ENCODE measurements at places on chromosomes 6 and 20.

DNA sequence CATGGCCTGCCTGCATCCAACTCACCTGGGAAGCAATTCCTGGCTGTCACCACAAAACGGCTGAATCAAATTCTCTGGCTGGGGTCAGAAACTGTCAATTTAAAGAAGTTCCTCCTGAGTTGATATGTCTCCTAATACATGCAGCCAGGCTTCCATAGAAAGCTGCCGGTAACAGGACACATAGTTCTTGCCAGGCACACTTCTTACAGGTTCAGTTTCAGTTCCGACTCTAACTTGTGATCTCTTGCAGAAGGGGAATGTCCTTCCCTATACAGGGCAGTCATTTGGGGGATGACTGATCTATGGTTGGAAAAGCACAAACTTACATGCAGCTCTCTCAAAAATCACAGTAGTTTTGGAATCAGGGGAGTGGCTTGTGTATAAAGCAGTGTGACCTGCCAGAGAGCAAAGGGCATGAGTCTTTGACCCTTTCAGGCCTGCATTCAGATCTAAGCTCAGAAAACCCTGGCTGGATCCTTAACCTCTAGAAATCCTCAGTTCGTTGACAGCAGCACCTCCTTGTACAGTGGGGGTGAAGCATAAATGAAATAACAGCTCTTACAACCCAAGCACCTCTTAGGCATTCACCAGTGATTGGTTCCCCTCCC lies 195.6 kb downstream of the SCP2D1 start:
- DNase-seq, result no peak

DNA sequence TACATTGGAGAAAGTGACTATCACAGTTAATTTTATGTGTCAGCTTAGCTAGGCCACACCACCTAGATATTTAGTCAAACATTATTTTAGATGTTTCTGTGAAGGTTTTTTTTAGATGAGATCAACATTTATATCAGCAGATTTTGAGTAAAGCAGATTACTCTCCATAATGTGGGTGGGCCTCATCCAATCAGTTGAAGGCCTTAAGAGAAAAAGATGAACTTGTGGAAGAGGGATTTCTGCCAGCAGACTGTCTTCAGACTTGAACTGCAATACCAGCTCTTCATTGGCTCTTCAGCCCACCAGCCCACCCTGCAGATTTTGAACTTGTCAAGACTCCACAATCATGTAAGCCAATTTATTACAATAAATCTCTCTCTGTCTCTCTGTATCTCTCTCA lies 25.1 kb upstream of the FBXO30 start:
- DNase-seq, result no peak

- DNase-seq, result no peak
These were observed 1.7 kb downstream of the TRIM39 start for GRCh38 chr6:30328397-30328796.

- DNase-seq, result no peak
These were observed 2.7 kb downstream of the CST9L start for GRCh38 chr20:23565503-23566045.

GRCh38 chr20:63943808-63944077 lies 12.5 kb downstream of the UCKL1 start:
- no peak for DNase-seq

GRCh38 chr6:86723729-86724128 lies 213.6 kb upstream of the HTR1E start:
- no peak for DNase-seq

GRCh38 chr20:5171064-5171789 lies 44.4 kb downstream of the CDS2 start:
- no peak for DNase-seq

DNA sequence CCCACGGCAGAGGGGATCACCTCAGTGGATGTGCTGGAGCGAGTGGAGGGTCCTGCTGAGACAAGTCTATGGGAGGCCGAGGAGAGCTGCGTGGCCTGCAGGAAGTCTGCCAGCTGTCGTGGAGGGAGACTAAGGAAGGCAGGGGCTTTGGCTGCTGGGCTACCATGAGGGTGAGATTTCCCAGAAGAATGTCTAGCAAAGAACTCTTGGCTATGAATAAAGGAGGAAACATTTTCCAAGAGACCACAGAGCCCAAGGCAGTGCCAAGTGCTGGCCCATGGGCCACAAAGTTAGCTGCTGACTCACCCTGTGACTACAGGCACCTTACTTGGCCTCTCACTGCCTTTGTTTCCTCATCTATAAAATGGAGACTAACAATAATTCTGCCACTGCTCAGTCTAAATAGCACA lies 73.4 kb downstream of the PRDM1 start:
- DNase-seq, result no peak

DNA sequence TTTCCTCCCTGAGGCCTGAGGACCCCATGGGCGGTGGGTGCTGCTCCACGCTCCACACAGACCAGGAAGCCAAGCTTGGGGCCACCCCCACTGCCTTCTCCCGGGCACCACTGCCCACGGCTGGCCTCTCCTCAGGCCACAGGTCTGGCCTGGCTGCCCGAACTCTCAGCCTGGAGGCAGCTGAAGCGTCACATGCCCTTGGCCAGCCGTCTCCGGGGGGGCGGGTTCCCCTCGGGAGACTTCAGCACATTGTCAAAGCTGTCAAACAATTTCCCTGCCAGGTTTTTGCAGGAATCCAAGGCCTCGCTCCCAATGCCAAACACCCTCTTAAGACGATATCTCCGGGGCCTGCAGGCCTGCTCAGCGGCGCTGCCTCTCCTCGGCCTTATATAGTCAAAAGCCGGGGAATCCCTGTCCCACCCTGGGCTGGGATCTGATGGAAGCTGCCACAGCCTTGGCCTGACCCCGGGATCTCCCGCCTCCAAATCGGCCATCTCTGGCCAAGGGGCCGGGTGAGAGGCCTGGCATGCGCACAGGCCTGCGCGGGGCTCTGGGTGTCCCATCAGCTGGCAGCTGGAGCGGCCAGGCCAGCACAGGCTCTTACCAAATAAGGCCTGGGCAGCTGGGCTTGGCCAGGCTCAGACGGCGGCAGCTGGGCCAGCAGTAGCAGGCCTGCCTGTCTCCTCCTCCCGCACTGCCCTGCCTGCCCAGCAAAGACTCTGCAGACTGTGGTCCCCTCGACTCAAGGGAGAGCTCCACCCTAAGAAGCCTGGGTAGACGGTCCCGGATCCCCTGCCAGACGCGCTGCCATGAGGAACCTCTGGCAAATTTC lies 49.7 kb downstream of the RBM38 start:
- no peak for DNase-seq

DNA sequence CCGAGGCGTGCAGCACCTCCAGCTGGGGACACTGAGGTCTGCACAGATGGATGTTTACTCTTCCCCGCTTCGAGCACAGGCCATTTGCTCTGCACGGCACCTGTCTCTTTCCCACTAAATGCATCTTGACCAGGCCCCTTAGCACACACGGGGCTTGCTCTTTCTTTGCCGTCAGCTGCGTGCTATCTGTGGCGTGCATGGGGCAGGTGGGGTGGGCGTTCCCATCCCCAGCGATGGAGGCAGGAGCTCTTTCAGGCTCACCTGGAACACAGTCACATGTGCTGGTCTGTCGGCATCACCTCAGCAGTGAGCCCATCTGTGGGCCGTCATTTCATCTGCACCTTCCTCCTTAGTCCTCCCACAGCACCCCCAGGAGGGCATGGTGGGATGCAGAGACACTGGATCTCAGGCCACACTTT lies 35.1 kb downstream of the RBM38 start:
- DNase-seq, result no peak

DNA sequence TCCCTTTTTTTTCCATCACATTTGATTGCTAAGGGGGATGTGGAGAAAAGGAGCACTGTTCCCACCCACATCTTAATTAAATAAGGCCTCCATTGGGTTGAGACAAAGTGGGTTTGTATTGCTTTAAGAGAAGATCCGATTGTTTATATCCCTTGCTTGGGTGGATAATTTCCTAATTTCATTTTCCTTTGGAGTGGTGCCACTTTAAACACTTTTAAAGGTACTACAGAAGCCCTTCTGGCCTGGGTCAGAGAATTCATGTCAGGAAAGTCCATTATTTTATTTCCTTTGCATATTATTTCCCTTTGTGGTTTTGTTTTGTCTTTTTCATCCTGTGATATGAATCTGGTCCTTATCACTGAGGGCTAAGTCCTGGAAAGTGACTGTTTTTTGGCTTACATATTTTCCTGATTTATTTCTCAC lies 56.9 kb downstream of the PHACTR2 start:
- DNase-seq, result no peak
